ENCODE measurements at places on chromosomes 1 and 21.

DNA sequence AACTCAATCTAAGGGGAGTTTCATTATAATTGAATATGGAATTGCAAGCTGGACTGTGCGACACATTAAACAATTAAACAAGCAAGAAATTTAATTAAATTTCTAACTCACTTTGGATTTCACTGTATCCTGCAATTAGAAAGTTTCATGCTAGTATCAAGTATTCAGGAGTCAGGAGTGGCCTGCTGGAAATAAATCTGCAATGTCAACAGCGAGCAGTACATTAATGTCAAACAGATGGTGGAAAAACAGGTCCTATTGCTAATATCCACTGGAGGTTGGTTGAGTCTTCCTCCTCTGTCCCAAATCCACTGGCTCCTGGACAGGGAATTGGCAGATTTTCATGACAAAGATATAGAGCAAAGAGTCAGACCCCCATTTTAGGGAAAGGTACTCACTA, 237.1 kb downstream of the VAV3 start:
- no peaks in the 10 kb centered on the region for H3K36me3 ChIP-seq
- H3K4me3 ChIP-seq, result no peak overlapping the region
- no peaks in the 10 kb centered on the region for H3K4me1 ChIP-seq
- no peak for DNase-seq

DNA sequence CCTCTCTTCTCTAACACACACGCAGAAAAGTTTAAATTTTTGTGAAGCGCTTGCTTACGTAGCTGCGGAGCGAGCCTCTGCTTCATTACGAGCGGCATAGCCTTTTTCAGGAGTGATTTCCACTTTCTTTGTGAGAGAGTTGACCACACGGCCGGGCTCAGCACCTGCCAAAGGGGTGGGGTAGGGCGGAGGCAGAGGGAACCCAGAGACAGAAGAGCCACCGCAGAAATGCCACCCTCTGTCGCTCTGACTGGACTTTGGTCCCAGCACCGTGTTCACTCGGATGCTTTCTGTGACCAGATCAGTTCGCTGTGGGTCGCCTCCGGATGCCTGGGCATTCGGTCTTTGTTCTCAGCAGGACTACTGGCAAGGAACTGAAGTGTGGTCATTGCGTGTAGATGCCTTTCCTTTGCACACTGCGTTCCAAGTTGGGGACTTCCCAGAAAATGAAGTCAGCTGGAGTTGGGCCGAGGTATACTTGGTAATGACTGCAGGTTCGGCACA, 883 bp downstream of the CHODL start:
- no peaks in the 10 kb centered on the region for H3K36me3 ChIP-seq
- H3K27ac ChIP-seq, result no peak overlapping the region
- H3K4me1 ChIP-seq, result peaks cover 13% of the 10 kb centered on the region
- H3K4me3 ChIP-seq, result peak overlapping the region; percentile 81
- DNase-seq, result peak; percentile 18

DNA sequence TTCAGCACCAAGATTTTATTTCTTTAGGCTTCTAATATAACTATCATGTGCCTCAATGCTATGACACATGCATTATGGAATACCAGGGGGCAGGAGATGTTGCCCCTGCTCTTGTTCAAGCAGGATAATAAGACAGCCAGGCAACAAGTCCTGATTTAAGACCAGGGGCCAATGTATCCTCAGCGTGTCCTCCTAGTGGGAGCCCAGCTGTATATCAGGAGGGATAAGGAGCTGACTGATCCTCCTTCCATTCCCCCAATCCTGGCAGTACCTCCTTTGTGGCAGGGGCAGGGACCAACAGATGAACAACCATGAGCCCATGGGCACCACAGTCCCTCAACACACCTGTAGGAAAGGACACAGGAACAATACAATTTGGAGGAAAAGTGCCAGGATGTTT, 29.3 kb downstream of the SORT1 start:
- H3K27ac ChIP-seq, result no peak overlapping the region
- no peak for DNase-seq
- H3K27me3 ChIP-seq, result peaks cover 3% of the 10 kb centered on the region
- no peak overlapping the region for H3K4me3 ChIP-seq

GRCh38 chr1:163668472-163668871, 346.7 kb downstream of the NUF2 start:
- no peak overlapping the region for H3K4me3 ChIP-seq
- no peak for DNase-seq
- H3K4me1 ChIP-seq, result peaks cover 23% of the 10 kb centered on the region
- H3K36me3 ChIP-seq, result no peaks in the 10 kb centered on the region

- no peaks in the 10 kb centered on the region for H3K36me3 ChIP-seq
- H3K27me3 ChIP-seq, result peaks cover 9% of the 10 kb centered on the region
- no peak overlapping the region for H3K27ac ChIP-seq
- H3K4me3 ChIP-seq, result no peak overlapping the region
- no peak for DNase-seq
These were observed 268.4 kb upstream of the DUSP10 start for GRCh38 chr1:222010306-222010705.

DNA sequence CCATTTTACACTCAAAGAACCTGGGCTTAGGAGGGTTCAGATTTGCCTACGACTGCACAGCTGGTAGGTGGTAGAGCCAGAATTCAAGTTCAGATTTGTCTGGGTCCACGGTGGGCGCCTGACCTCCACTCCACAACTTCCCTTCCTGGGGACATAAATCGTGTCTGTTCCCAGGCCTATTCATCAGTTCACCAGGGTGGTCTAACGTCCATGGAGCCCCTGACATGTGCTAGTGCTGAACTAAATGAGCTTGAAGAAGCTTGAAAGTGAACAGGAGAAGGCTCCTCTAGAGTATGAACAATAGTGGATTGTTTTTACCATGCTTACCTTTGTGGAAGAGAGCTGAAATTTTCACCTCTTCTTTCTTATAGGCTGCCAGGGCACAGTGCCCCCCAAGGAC, 32.5 kb upstream of the KIF1B start:
- H3K27me3 ChIP-seq, result peaks cover 4% of the 10 kb centered on the region
- peak; percentile 17 for DNase-seq
- peaks cover 68% of the 10 kb centered on the region for H3K36me3 ChIP-seq
- H3K27ac ChIP-seq, result no peak overlapping the region
- no peak overlapping the region for H3K4me3 ChIP-seq
- peaks cover 39% of the 10 kb centered on the region for H3K4me1 ChIP-seq

DNA sequence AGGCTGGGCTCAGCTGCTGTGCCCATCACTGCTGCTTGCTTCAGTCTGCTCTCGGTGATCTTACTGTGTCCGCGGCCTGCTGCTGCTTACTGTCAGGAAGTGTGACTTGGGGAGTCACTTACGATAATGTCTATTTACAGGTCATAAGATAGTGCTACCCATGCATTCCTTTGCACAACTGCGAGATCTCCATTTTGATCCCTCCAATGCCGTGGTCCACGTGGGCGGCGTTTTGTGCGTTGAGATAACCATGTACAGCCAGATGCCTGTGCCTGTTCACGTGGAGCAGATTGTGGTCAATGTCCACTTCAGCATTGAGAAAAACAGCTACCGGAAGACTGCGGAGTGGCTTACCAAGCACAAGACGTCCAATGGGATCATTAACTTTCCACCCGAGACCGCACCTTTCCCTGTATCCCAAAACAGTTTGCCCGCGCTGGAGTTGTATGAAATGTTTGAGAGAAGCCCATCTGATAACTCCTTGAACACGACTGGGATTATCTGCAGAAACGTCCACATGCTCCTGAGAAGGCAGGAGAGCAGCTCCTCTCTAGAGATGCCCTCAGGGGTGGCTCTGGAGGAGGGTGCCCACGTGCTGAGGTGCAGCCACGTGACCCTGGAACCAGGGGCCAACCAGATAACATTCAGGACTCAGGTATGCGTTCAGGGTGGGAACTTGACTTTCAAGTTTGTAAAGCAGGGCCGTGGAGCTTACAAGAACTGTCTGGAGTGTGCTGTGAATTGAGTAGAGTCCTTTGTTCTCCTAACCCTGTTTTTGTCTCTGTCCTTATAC, 24.4 kb upstream of the PWP2 start:
- peak overlapping the region; percentile 18 for H3K27ac ChIP-seq
- no peaks in the 10 kb centered on the region for H3K27me3 ChIP-seq
- no peaks in the 10 kb centered on the region for H3K4me1 ChIP-seq

GRCh38 chr1:90512441-90512840, 204.7 kb downstream of the BARHL2 start:
- H3K4me3 ChIP-seq, result no peak overlapping the region
- peaks cover 12% of the 10 kb centered on the region for H3K4me1 ChIP-seq
- DNase-seq, result no peak
- H3K27me3 ChIP-seq, result peaks cover 3% of the 10 kb centered on the region

GRCh38 chr1:239367196-239367810, 19.1 kb upstream of the CHRM3 start:
- peaks cover 6% of the 10 kb centered on the region for H3K27me3 ChIP-seq
- no peaks in the 10 kb centered on the region for H3K36me3 ChIP-seq
- H3K4me3 ChIP-seq, result no peak overlapping the region
- no peak for DNase-seq
- H3K4me1 ChIP-seq, result no peaks in the 10 kb centered on the region

GRCh38 chr21:36306872-36307534, 13.0 kb upstream of the MORC3 start:
- peaks cover 15% of the 10 kb centered on the region for H3K27me3 ChIP-seq
- no peak overlapping the region for H3K4me3 ChIP-seq
- H3K27ac ChIP-seq, result no peak overlapping the region
- no peak for DNase-seq

GRCh38 chr1:202967684-202968281, 726 bp upstream of the CYB5R1 start:
- H3K27me3 ChIP-seq, result peaks cover 21% of the 10 kb centered on the region
- H3K27ac ChIP-seq, result no peak overlapping the region
- no peak for DNase-seq
- peaks cover 2% of the 10 kb centered on the region for H3K36me3 ChIP-seq
- H3K4me3 ChIP-seq, result peak overlapping the region; percentile 90

- H3K27ac ChIP-seq, result no peak overlapping the region
- DNase-seq, result no peak
- no peaks in the 10 kb centered on the region for H3K36me3 ChIP-seq
- no peaks in the 10 kb centered on the region for H3K27me3 ChIP-seq
- H3K4me1 ChIP-seq, result no peaks in the 10 kb centered on the region
These were observed 19.2 kb upstream of the DPH5 start for GRCh38 chr1:101044749-101045148.

- H3K36me3 ChIP-seq, result no peaks in the 10 kb centered on the region
- peaks cover 7% of the 10 kb centered on the region for H3K27me3 ChIP-seq
- DNase-seq, result no peak
- no peak overlapping the region for H3K4me3 ChIP-seq
- no peaks in the 10 kb centered on the region for H3K4me1 ChIP-seq
- H3K27ac ChIP-seq, result no peak overlapping the region
These were observed 364.7 kb downstream of the PCP4 start for GRCh38 chr21:40231979-40232378.

DNA sequence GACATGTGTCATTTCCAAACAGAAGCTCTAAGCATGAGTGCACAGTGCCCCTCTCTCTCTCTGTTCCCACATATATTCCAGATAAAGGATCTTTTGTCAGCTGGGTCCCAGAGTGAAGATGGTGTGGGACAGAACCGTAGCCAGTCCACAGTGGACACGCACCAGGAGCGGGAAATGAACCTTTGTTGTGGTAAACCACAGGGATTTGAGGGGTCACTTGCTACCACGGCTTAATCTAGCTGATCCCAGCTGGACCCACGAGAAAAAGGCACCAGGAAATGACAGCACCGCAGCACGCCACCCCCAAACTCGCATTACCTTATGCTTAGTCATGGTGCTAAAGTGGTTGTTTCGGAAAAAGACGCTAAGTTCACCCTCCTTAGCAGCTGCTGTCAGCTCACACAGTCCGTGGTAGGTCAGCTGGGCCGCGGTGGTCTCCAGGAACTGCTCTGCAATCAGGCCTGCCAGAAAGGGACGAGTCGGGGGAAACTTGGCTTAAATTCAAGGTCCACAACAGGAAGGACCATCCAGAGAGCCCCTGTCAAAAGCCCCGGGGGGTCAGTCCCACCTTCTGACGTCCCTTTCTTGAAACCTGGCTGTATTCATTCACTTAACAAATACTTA, 7.5 kb downstream of the MINDY1 start:
- H3K4me1 ChIP-seq, result peaks cover 31% of the 10 kb centered on the region
- H3K36me3 ChIP-seq, result peaks cover 21% of the 10 kb centered on the region
- DNase-seq, result no peak
- H3K27me3 ChIP-seq, result peaks cover 8% of the 10 kb centered on the region
- no peak overlapping the region for H3K4me3 ChIP-seq

DNA sequence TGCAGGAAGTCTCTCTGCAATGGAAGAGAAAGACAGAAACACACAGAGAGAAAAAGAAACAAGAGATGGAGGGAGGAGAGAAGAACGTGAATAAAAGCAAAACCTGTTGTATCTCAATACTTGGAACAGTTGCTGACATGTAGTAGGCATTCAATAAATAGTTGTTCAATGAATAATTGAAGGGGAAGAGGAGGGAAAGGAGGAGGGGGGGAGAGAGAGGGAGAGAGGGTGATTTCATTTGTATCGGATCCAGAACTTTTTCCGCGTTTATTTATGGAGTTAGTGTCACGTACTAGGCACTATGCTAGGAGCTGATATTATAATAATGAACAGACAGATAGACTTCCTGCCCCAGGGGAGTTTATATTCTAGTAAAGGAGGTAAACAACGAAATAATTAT, 144.1 kb downstream of the OMA1 start:
- no peak overlapping the region for H3K4me3 ChIP-seq
- DNase-seq, result no peak
- no peaks in the 10 kb centered on the region for H3K36me3 ChIP-seq
- no peak overlapping the region for H3K27ac ChIP-seq
- H3K4me1 ChIP-seq, result peaks cover 22% of the 10 kb centered on the region
- peaks cover 6% of the 10 kb centered on the region for H3K27me3 ChIP-seq

- H3K4me3 ChIP-seq, result peak overlapping the region; percentile 97
- H3K27me3 ChIP-seq, result peaks cover 47% of the 10 kb centered on the region
- peaks cover 16% of the 10 kb centered on the region for H3K4me1 ChIP-seq
These were observed 8.3 kb upstream of the MPZL1 start for GRCh38 chr1:167713330-167714081.

DNA sequence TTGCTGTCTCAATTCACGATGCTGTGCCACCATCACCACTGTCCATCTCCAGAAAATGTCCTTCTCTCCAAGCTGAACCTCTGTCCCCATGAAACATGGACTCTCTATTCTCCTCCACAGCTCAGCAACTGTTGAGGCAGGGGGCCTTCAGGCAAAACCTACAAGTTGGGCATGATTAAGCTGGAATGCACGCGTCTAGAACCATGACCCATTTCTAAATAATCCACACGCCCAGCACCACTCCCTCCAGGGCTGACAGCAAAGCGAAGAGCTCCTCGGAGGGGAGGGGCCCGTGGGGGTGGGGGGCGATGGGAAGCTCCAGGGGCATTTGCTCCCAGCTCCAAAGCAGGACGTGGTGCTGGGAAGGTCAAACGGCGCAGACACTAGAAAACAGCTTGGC, 3.3 kb upstream of the HES5 start:
- no peak overlapping the region for H3K4me3 ChIP-seq
- H3K27ac ChIP-seq, result no peak overlapping the region
- H3K27me3 ChIP-seq, result peaks cover 83% of the 10 kb centered on the region
- no peak for DNase-seq

Data from nephron progenitor cell (in vitro differentiated cells).